NCI-H1436 (cell line): ENCODE measurements at places on chromosomes 5 and 9.
A peak's percentile ranks its signal among the peaks of the same experiment; 100 is the strongest.

DNA sequence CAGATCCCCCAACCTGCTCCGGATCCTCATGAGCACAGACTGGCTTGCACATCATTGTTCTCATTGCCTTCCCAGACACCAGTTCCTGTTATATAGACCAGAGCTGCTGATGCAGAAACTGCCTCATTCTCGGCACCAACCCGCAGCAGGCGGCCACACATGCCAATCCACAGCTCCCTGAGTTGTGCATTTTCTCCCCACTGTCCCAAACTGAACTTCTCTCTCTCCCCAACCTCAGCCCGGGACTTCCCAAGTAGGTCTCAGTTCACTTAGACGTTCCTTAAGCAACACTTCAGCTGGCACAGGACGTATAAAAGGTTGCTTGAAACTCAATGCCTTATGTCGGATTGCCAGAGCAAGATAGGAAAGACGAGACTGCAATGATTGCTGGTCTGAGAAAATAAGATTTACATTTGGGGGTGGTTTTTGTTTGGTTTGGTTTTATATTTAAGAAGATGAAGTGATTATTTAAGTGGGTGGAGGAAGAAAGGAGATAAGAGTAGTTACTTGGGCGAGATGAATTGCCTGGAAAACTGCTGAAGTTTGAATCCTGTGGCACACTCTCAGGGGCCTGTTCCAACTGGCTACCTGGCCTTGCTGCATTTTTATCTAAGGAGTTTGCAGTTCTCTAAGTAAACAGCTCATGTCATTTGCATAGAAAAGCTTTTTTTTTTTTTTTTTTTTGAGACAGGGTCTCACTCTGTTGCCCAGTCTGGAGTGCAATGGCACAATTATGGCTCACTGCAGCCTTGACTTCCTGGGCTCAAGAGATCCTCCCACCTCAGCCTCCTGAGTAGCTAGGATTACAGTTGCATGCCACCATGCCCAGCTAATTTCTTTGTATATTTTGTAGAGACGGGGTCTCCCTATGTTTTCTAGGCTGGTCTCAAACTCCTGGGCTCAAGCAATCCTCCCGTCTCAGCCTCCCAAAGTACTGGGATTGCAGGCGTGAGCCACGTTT is 155.4 kb downstream of the GOLPH3 start:
- DNase-seq = no peak

GRCh38 chr9:849431-849830 is 7.9 kb downstream of the DMRT1 start:
- DNase-seq = no peak

GRCh38 chr5:11302663-11303062 is 541.6 kb upstream of the DAP start:
- no peak for DNase-seq

DNA sequence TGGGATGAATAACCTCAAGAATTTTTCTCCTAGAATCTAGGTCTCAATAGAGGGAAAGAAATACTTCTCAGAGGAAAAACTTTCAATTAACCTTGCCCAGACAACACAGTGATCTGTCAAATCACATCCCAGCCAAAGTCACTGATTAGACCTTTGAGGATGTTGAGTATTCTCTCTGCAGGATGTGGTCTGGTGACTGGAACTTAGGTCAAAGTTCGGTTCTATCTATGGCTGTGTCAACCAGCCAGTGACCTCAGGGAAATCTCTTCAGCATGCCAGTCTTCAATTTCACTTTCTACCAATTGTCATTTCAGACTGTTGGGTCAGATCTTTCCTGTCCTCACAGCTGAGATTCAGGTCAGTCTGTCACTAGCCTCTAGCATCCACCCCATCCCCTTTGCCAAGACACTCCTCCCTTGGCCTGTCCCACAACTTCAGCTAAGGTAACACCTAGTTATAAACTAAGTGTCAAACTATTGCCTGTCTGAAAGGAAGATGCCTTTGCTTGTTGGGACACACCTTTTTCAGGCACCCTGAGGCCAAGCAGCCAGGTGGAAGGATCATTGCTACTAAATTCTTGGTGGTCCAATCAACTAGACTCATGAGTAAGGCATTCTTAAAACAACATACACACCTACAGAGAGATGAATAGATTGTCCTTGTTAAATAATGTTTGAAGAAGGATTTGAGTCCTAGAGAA is 156.3 kb upstream of the FST start:
- no peak for DNase-seq

- DNase-seq = no peak
Measured at GRCh38 chr5:180343110-180343830, 9.9 kb downstream of the GFPT2 start.

GRCh38 chr5:138544181-138545134 is 1.4 kb upstream of the ETF1 start:
- DNase-seq = no peak

DNA sequence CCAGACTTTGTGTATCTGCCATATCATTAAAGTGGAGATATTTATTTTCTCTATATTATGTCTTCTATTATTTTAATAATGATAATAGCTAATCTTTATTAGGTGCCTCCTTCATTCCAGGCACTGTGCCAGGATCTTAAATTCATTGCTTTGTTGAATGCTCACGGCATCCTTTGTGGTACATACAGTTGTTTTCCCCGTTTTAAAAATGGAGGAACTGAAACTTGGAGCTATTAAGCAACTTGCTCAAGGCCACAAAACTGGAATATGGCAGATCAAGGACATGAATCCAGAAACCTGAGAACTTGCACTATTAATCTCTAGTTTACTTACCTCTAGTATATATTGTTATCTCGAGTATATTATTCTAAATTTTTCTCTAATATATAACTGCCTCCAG is 41.5 kb upstream of the PPP3R2 start:
- DNase-seq = no peak

DNA sequence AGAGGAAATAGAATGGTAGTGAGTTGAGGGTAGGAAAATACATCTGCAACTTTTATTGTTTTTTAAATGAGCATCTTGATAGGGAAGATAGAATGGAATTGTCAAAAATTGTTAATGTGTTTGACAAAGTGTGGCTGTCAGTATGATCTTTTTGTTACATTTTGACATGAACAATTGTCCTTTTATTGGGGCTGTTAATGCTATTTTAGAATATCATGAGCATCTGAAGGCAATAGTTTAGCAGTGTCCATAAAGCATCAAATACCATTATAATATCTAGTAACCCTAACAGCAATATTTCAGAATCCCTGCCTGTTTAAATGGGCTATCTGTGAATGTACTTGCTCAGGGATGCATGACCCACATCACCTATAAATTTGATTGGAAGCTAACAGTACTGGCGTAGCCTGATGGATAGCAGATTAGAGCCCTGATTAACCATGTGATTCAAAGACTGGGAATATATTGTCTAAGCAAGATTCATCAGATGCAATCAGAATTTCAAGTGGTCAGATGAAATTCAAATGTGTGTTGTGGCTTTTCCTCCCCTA is 37.8 kb downstream of the TLE4 start:
- no peak for DNase-seq

GRCh38 chr5:151627650-151628049 is 36.5 kb upstream of the FAT2 start:
- no peak for DNase-seq

DNA sequence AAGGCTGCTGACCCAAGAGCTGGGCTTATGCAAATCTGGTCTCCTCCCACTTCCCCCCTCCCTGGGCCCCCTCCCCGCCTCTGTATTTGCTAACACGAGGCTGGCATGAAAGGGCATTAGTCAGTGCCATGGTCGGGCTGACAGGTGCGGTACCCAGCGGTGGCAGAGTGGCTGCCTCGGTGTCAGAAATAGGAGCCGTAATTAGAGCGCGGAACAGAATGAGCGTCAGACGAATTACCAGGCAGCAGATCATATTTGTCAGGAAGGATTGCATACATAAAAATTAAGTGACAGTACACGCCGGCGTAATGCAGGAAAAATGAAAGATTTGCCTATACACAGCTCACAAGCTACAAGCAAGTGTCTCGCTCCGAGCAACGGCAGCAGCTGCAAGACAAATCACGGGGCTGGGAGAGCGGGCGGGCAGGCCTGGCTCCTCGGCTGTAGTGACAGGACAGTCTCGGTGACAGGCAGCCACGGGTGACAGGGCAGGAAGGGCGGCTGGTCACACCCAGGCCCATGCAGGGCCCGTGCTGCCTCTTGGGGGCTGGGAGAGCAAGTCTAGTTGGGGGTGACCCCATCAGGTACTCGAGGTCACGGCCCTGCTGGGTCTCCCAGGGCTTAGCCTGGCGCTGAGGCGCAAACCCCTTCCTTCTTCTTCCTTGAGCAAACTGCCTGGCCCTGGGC is 72.4 kb downstream of the NEK6 start:
- DNase-seq = peak; percentile 45

GRCh38 chr5:171419688-171420430 is 412 bp downstream of the FGF18 start:
- no peak for DNase-seq

DNA sequence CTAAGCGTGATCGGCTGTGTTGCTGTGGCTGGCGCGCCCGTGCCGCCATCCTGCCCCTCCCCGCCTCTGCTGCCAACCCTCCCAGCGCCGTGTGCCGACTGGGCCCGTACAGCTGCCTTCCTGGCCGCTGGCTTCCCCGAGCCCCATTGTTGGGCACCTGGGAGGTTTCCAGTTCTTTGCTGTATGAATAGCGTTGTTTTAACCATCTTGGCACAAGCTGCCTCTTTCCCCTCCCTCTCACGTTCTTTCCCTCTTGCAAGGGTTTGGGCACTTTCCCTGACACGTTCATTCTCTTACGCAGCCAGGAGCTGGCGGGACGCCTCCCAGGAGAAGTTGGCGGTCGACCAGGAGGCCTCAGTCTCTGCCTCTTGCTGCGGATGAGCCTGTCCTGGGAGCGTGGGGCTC is 43.1 kb upstream of the RXRA start:
- DNase-seq = peak; percentile 42

GRCh38 chr9:126061575-126061974 is 265.1 kb upstream of the MVB12B start:
- DNase-seq = no peak

GRCh38 chr9:95772320-95773052 is 103.0 kb upstream of the ERCC6L2 start:
- no peak for DNase-seq
